ENCODE measurements at places on chromosomes 5 and 9.
A peak's percentile ranks its signal among the peaks of the same experiment; 100 is the strongest.

- no peak for DNase-seq
Observed at GRCh38 chr5:14745188-14745563, 80.7 kb downstream of the OTULIN start.

DNA sequence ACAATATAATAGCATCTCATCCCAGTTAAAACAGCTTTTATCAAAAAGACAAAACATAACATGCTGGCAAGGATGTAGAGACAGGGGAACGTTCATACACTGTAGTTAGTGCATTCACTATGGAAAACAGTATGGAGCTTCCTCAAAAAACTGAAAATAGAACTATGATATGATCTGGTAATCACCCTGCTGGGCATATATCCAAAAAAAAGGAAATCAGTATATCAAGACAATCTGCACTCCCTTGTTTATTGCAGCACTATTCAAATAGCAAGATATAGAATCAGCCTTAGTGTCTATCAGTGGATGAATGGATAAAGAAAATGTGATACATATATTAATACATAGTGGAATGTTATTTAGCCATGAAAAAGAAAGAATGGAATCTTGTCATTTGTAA lies 88.5 kb downstream of the PBX3 start:
- DNase-seq: no peak

- DNase-seq: no peak
Observed at GRCh38 chr5:41412496-41412895, 97.9 kb downstream of the PLCXD3 start.

- no peak for DNase-seq
Observed at GRCh38 chr5:1027631-1028441, 19.2 kb downstream of the NKD2 start.

- no peak for DNase-seq
Observed at GRCh38 chr5:10607666-10608073, 43.8 kb downstream of the ANKRD33B start.

DNA sequence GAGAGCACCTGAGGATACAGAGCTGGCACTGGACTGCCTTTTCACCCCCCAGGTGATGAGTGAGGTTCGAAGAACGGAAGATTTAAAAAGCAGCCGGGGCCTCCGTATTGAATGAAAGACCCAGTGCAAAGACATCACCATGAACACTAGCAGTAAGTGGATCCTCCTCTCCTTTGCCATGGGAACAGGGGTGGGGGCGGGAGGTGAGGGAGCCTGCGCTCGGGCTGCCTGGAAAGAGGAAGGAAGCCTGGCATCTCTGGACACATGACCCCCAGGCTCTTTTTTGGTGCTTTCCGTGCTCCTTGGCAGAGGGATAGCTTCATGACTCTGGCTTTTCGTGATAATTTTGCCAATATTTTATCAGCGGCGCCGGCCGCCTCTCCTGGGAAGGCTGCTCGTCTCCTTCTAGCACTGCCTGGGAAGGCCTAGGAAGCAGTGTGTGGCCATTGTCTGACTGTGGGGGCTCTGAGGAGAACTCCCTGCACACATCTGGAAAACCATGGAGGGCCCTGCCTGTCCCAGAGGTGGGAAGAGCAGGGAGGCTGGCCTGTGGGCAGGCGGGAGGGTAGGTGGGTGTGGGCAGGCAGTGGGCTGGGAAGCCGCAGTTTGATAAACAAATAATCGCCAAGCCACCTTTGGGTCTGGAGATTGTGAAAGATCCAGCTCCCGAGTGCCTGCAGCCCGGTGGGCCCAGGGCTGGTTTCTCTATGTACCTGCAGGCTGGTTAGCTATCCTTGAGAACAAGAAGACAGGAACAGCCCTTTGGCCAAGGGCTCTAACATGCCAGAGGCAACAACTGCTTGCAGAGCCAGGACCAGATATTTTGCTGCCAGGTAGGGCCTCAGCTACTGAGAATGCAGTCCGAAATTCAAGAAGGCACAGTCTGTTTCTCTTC lies 911 bp downstream of the ABLIM3 start:
- DNase-seq: peak; percentile 42

DNA sequence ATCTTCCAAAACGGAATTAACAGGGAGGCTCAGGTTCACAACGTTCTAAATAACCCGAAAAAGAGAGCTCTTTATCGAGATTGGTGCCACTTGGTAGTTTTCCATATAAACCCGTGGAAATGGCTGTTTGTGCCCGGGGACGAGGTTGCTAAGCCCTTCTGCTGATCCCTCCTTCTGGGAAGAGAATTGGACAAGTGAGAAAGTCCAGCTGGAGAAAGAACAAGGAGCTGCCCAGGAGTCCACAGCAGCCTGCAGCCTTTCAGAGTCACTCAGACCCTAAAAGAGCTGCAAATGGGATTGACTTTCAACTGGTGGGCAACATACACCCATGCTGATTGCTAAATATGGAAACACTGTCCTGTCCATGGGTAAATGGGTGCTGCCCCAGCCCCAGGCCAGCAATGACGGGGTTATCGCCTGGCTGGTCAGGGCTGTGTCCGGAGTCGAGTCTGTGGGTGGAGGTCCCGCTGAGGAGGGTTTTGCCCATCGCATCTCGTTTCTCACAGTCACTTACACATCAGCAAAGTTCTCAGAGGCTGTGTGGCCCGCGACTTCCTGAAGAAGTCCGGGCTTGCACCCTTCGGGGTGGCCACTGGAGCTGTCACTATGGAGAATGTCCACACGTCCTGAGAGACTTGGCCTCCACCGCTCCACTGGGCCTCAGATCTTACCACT lies 40.7 kb upstream of the HSD17B3 start:
- no peak for DNase-seq

GRCh38 chr5:74938250-74938933 lies 72.2 kb upstream of the FAM169A start:
- DNase-seq: no peak

DNA sequence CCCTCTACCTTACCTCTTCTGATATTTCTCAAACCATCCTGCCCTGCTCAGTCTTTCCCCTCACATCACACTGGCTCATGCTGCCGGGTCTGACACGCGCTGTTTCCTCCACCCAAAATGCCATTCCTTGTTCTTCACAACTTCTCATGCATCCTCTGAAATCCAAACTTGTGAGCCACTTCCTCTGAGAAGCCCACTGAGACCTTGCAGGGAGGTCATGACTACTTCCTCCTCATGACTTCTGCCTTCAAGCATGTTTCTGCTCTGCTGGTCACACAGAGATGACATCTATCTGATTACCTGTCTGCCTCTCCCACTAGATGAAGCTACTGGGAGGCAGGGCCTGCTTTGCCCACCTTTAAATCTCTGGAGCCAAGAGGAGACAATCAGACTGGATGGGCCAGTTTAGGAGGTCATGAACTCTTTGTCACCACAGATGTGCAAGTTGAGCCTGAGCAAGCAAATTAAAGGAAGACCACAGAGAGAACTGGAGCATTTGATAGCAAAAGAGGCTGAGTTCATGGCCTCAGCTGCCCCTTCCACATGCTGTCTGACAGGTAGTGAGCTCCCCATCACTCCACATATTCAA lies 119.8 kb upstream of the TBC1D2 start:
- no peak for DNase-seq

GRCh38 chr9:11366585-11367129 lies 753.9 kb upstream of the PTPRD start:
- no peak for DNase-seq

DNA sequence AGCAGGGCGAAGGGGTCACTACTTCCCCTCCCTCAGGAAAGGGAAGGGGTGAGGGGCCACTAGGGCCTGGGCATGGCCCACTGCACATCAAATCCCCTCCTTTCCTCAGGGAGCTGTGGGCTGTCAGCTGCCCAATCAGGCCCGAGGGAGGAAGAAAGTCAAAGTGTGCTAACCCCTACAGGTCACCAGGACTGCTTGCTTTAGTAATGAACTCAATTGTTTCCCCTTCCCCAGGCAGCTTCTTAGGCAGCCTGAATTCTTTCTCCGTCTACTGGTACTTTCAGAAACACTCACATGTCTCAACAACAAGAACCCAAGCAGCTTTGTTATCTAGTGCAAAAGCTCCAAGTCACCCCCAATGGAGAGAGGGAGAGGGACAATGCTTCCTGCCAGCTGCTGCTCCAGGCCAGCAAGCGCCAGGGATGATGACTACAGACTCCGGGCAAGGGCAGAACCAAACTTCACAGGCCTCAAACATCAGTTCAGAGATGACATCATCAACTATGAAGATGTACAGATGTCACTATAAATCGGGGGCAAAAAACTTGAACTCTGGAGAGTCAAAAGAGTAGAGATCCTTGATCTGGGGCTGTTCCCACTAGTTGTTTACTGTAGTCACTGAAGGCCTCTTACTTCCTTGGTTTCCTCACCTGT lies 100.7 kb downstream of the SLIT3 start:
- DNase-seq: no peak

DNA sequence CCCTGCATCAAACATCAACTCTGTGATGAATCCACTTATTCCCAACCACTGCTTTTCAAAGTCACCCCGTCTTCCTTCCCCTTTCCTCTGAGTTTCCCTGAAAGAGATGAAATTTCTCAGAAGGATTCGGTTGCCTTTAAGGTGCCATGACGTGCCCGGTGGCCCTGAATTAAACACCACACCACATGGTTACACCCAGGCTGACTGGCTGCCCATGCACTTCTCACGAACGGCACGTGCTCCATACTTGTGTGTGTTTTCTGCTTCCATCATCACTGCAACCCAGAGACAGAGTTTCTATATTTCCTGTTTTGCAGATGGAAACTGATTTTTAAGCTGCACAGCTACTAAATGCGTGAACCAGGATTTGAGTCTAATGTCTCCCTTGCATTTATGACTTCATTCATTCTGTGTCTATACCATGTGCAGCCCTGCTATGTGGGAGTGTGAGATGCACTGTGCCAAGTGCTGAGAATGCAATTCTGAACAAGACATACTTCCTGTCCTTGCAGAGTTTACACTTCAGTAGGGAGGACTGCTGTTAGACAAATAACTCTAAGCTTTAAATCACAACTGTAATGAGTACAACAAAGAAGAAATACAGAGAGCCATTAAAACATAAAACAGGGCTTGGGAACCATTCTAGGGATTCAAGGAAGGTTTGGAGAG lies 162.9 kb downstream of the NXNL2 start:
- no peak for DNase-seq

GRCh38 chr5:1845696-1846095 lies 37.0 kb downstream of the IRX4 start:
- DNase-seq: no peak

DNA sequence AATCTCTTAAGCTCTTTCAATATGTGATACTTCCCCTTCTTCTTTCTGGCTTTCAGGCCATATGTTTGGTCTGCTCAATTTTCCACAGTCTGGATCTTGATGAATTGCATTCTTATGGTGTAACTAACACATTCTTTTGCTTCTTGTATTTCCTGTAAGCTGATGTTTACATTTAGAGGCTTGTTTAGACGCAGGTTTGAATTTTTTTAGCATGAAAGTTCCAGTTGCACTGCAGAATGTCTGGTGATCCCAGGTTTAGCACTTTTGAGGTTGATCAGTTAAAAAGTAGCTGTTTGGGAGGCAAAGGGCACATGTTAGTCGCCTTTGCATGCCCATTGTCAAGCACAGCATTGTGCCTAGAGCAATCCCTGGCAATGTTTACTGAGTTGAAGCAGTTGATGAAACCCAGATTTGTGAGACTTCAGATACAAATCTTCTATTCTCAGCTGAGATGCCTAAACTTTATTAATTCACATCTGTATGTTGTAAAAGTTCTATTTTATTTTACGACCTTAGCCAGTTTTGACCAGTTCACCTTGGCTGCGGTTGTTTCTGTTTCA lies 59.6 kb upstream of the SPATA31C2 start:
- DNase-seq: no peak

DNA sequence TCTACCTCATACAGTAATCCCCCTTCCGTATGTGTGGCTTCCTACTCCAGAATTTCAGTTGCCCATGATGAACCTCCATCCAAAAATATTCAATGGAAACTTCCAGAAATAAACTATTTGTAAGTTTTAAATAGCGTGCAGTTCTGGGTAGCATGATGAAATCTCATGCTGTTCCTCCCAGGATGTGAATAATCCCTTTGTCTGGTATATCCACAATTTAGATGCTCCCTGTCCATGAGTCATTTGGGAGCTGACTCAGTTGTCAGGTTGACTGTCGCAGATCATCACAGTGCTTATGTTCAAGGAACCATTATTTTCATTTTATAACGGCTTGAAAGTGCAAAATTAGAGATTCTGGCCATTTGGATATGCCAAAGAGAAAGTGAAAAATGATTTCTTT lies 290.1 kb upstream of the CDH9 start:
- no peak for DNase-seq

- DNase-seq: no peak
Observed at GRCh38 chr9:76023715-76024195, 133.3 kb downstream of the PCSK5 start.

- no peak for DNase-seq
Observed at GRCh38 chr9:120690372-120690771, 23.9 kb downstream of the MEGF9 start.

DNA sequence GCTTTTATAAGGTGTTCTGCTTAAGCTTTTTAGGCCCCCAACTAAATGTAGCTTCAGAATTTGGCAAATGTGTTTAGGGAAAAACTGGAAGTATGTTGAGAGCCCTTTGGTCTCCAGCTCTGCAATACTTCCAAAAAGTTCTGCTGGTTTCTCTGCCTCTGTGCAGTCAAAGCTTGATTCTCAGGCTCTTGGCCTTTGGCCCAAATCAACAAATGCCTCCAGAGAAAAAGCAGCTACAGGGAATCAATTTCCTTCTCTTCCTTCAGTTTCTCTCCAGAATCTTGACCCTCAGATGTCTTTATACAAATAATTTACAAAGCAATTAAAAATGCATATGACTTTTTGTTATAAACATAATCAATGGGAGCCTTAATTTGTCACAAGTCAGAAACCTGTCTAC lies 235.7 kb downstream of the COMMD10 start:
- DNase-seq: no peak

DNA sequence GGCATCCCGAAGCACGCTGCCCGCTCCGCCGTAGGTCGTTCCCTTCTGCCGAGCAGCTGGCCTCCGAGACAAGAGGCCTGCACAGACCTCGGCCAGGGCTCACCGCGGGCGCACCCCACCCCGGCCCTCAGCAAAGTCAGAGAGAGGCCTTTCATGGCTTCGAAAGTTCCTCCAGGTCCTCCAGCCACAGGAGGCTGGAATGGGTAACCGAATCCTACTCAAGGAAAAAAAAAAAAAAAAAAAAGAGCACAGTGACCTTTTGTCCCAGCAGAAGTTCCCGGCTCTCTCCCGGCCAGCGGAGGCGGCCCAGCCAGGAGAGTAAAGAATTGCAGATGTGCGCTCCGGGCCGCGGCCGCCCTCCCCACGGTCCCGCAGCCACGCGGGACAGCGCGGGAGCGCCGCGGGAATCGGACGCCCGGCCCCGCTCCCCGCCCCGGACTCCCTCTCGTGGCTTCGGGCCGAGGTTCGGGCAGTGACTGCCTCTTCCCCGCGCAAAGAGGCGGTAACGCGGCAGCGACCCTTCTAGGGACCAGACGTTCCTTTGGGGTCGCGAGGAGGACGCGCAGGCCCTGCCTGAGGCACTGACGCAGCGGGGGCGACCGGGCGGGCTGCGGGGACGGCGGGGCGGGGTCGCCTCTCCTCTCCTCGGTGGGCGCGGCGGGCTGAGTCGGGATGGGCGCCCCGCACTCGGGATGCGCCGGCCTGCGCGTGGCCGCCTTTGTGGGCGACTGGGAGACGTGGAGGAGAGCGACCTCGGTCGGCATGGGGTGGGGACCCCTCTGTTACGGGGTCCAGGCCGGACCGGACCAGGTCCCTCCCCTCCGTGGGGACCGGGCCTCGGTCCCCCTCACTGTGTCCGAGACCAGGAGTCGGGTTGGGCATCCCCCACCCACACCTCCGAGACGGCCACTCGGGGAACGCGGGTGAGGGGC lies 754 bp downstream of the GFPT2 start:
- no peak for DNase-seq
